ENCODE measurements at places on chromosomes 12 and 14.

DNA sequence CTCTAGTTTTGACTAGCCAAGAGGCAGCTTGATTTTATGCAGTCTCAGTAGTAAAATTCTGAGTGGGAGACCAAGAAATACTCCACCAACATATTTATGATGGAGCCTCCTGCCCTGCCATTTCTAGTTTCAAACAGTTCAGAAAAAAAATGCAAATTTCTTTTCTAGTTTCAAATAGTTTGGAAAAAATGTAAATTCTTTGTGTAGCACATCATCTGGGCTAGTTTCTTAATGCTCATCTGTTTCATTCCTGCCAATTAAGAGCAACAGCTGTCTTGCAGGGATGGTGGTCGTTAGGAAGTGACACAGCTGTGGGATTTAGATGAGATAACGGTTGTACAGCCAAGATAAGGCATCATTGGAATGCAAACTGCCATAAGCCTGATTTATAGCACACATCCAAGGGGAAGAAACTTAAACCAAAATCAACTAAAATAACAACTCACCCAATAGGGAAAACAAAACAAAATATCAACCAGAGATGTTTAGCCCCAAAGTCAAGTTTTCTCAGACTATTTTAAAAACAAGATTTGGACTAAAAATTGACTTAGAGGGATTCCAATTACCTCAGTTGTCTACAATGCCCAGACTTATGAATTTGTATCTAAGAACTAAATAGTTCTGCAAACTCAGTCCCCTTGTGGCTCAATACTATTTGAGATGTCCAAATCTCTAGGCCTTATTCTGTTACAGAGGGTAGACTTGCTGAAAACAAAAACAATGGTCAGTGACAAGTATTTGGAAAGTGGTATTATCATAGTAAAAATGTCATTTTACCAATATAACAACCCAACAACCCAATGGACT lies 291.3 kb upstream of the ATP2B1 start:
- no peak for DNase-seq

GRCh38 chr12:6873094-6874014 lies at the start of gene SPSB2:
Gene SPSB2, minus strand, starts transcription at chr12:6873303. Its CDS starts 402 bp downstream, at chr12:6872901.
- peak; percentile 98 for DNase-seq

- no peak for DNase-seq
Observed at GRCh38 chr12:80162177-80162576, 62.8 kb downstream of the OTOGL start.

DNA sequence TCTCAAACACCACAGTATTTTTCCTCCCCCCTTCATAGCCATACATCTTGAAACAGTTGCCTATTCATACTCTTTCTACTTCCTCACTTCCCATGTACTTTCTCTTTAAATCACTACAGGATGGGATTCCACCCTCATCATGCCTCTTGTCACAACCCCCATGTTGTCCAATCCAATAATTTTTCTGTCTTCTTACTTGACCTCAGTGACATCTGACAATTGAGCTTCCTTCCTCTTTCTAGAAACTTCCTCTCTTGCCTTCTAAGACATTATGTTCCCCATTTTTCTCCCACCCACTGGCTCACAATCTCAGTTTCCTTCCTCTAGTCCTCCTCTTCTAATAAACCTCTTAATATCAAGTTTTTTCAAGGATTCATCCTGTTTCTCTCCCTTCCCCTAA lies 5.3 kb downstream of the C2CD5 start:
- no peak for DNase-seq

GRCh38 chr14:23323838-23324454 lies 2.7 kb downstream of the PABPN1 start:
- no peak for DNase-seq

DNA sequence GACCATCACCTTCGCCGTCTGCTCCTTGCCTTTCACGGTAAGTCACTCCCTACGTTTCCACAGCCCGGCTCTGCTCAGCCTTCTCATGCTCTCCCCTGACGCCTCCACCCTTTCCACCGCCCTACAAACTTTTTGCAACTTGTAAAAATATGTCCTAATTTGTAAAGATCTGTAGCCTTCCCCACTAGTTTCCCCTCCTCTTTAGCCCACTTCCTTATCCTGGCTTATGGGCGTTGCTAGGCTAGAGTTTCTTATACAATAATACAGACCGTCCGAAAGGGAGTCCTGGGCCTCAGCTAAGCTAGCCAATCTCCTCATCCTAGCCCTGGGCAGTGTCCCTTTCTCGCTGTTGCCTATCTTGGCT lies 1.2 kb downstream of the PTGER2 start:
- peak; percentile 18 for DNase-seq

- no peak for DNase-seq
Observed at GRCh38 chr12:118068445-118068844, 7.5 kb upstream of the WSB2 start.

- DNase-seq: no peak
Observed at GRCh38 chr14:32578181-32578580, 249.1 kb downstream of the AKAP6 start.

DNA sequence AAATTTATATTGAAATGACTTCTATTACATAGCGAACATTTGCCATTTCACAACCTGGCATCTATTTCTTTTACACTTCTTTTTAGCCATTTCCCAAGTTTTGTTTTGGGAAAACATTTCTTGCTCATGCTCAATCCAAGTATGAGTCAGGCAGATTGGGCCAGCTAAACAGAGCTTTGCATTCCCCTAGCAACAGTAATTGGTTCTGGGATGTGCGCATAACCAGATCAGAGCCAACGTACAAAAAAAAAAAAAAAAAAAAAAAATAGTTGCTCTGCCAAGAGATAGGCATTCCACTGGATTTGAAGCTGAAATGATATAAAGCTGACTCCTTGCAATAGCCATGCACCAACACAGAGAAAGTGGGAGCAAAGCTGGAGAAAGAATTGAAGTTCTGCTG lies 37.5 kb downstream of the PLCZ1 start:
- no peak for DNase-seq

DNA sequence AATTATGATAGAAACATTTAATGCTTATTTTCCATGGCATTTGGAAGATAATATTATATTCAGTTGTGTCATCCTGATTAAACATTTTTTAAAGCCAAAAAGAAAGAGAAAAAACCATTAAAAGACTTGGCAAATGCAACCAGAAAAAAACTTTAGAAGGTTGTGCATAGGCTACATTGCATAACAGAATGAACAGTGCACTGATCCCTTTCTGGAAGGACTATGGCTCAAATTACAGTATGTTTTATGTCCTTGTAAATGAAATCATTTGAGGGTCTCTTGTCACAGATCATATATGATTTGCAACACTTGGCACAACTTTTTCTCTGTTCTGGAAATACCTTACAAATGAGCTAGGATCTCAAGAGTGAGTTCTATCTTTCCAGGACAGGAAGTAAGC lies 275.2 kb upstream of the FLRT2 start:
- DNase-seq: no peak
